ENCODE measurements at places on chromosomes 2 and 18. TPM values are rescaled to one million over a fixed set of nuclear protein-coding genes. Genes with fewer than 3 reads are reported as not detected.

DNA sequence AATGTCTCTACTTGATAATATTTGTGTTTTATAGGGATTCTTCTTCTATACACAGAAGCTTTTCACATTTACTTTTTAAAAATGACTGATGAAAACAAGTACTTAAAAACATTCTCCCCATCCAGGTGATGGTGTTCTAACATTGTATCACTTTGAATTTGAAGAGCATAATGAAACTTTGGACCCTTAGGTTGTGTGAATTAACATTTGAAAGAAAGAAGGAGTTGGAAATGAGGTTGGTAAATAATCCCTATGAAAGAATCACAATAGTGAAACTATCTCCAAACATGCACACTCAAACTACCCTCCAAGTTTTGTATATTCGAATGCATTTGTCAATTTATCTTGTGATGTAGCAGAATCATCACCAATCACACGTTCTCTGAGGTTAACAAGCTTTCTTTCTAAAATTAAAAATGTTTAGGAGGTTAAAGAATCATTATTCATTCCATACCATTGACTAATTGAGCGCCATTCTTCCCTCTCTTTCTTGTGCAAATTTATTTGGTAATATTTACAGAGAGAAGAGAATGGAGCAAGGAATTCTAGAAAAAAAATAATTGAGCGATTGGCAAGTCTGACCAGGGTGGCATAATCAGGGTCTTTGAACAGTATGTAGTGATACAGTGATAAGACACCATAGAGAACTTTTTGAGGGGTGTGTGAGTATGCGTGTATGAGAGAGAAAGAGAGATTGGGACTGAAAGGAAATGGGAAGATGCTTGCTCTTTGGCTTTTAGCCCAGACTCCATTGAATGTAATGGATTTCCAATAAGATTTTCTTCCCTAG lies 260.0 kb upstream of the NRXN1 start:
- DNase-seq = no peak

The ST8SIA3 gene
- 1.2 TPM for total RNA-seq

The LOXL3 gene
- 68.1 TPM for total RNA-seq

- DNase-seq = no peak
Observed at GRCh38 chr2:149787206-149787605, 199.6 kb upstream of the MMADHC start.

DNA sequence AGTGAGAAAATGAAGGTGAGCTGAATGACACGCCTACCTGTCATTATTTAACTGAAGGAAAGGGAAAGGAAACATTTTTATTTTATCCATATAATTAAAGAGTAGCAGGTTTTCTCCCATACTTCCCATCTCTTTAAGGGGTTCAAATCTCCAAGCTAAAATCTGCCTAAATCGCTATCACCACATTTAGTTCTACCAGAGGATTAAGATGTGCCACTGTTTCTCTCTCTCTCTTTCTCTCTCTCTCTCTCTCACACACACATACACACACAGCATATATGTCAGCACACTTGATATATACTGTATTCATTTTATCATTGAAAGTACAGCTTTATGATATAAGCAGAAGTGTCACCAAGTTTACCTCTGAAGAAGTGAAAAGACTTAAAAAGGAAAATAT lies 3.1 kb downstream of the WIPF1 start:
- DNase-seq = no peak

DNA sequence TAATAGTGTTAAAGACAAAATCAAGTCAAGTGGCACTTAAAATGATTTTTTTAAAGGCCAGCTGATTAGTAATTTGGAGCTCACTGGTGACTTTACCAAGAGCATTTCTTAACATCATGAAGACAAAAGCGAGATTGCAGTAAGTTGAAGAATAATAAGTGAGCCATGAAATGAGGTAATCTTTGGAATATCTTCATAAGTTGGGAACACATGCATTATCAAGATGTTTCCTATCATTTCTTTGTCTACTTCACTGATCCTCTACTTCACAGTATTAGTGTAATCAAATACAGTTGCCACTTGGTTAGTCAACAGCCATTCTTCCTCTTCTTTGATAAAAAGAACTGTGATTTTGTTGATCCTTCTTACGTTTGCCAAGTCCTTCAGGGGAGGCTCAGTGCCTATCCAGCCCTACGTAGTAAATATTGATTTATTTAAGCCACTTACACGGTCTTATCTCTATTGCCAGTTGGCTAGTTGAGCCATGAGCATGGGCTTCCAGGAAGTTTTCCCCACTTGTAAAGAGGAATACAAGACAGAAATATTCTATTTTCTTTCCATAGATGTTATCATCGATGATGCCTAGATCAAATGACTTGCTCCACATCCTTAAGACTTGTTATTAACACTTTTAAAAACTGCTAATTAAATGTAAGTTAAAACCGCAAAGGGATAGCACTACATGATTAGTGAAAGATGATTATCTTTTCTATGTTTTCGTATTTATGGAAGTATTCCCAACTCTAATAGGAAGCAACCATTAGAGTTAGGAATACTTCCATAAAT lies 46.1 kb downstream of the YES1 start:
- DNase-seq = no peak

The PRKAG3 gene
- not detected for total RNA-seq

The SPP2 gene
- total RNA-seq = not detected

The CYBRD1 gene
- 289 TPM for total RNA-seq

DNA sequence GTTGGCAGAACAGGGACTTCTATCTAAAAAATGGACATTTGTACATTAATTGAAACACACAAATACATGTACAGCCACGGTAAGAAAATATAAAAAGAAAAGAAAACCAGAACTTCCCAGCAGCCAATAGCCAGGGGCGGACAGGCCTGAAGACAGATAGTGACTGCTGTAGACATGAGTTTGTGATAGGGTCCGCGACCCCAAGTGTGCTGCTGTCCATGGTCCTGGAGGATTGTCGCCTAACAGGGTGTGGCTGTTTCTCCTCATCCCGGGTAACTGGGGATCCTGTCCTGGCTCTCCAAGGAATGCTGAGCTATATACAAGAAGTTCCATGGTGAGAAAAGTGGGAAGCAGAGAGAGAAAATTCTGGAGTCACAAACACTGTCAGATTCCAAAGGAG lies 266.5 kb upstream of the SALL3 start:
- DNase-seq = no peak

The FBXO36 gene
- total RNA-seq = 0.72 TPM

DNA sequence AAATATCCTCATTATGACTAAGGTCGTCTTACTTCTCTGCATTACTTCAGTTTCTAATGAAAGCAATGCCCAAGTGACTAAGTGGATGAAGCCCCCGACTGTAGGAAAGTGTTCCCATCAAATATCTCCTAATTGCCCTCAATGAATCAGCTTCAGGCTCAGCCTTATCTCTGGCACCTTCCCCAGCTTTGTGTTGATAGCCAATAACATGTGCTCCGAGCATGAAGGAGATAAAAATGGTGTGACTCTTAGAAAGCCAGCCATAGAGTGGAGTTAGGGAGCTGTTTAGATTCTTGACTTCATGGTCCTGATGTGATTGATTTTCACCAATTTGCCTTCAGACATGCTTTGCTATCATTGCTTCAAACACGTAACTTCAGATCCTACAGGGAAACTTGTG lies 339.2 kb upstream of the NRP2 start:
- no peak for DNase-seq

- DNase-seq = no peak
Observed at GRCh38 chr18:48827291-48828193, 123.2 kb downstream of the SMAD7 start.

The YES1 gene
- 86.2 TPM for total RNA-seq

DNA sequence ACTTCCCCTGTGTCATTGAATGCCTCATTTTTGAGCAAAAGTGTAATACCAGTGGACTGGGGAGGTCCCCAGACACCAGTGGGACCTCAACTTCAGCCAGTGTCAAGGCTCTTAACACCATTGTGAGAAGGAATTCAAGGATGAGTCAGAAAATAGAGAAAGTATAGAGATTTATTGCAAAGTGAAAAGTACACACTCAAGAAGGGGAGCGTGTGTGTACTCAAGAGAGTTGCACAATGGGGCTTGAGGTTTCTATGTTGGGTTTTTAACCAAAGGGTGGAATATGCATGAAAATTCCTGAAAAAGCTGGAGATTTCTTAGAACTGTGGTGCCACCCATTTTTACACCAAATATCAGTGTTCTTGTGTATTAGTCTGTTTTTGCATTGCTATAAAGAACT lies 81.9 kb downstream of the ADCYAP1 start:
- DNase-seq = no peak

- no peak for DNase-seq
Observed at GRCh38 chr18:12336887-12337286, 28.8 kb downstream of the TUBB6 start.

DNA sequence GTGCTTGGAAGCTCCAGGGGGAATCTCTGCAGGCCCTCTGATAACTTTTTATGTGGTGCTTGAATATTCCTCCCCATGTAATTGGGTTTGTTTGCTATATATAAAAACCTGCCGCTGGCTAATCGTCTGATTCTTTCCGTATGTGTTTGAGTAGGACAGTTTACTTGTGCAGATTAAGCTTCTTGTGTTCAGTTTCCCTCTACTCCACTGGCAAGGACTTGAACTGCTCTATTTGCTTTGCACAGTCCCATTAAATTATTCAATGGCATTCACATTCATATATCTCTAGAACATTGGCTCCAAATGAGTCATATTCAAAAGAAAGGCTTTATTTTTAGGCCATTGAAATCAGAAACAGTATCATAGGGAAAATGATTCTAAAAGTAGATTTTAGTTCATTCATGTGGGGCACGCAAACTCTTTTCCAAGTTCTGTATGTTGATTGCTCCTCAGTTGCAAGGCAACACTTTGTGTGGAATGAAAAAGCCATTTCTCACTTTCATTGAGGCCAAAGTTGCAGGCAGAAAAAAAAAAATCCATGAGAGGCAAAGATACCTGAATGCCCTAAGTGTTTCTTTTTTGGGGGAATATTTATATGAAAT lies 1682.3 kb upstream of the PIK3C3 start:
- no peak for DNase-seq

GRCh38 chr18:74376523-74376922 lies 60.9 kb downstream of the C18orf63 start:
- no peak for DNase-seq

- no peak for DNase-seq
Observed at GRCh38 chr2:130785466-130786055, 30.2 kb downstream of the AMER3 start.

DNA sequence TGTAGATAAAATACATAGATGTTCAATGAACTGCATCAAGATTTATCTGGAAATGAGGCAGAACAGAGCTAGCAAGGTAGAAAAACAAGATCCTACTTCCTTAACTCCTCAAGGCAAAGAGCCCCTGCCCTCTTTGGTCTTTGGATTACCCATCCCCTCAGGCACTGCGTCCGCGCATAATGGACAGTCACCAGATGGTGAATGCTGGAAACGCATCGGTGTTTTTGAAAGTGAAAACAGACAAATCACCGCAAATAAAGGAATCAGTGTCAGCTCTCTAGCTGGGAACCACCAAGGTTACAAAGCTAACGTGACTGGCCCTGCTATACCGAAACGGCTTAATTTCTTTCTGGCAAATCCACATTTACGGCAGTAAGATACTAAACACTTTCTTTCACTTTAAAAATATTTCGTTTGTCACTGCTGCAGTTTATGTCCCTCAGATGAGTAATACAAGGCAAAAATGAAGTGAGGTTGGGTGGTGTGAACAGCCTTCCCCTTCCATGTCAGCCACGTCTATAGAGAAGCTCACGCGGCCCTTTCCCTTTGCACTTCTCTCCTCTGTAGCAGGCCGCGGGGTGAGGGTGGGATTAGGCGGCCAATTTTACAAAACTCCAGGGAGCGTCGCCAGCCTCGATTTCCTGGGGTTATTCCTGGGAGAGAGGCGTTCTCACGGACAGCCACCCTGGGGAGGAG lies 627 bp upstream of the GALR1 start:
- DNase-seq = no peak

- no peak for DNase-seq
Observed at GRCh38 chr2:19120941-19121750, 237.3 kb downstream of the OSR1 start.

The MAPRE3 gene
- 4.1 TPM for total RNA-seq

DNA sequence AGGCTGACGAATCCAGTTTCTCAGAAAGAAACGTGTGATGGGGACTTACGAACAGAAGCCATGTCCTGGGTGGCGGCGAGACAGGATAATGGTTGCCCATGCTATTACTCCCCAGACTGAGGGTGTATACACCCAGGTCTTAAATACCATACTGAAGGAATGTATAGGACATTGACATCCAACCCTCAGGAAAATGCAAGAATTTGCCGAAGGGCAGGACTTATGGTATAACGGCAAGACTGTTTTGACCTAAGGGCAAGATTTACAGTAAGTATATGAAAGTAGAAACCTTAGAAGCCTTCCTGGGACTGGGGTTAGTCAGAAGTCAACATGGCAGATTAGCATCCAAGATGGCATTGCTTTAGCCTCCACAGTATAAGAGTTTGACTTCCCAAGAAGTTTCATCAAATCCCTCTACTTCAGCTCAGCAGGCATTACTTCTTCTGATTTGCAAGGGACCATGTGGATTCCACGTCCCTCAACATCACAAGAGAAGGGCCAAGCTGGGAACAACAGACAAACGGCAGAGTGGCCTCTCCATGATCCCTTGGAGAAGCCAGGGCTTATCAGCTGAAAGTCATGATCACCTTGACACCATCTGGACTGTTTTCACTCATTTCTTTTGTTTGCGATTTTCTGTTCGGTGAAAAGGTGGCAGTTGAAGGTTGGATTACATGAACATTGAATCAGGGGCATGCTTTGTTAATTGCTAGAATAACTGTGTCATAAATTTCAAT lies 21.1 kb downstream of the ST3GAL5 start:
- DNase-seq = no peak

GRCh38 chr2:233414777-233415570 lies 60.7 kb downstream of the DGKD start:
- no peak for DNase-seq

The TCF23 gene
- total RNA-seq = 1.7 TPM

DNA sequence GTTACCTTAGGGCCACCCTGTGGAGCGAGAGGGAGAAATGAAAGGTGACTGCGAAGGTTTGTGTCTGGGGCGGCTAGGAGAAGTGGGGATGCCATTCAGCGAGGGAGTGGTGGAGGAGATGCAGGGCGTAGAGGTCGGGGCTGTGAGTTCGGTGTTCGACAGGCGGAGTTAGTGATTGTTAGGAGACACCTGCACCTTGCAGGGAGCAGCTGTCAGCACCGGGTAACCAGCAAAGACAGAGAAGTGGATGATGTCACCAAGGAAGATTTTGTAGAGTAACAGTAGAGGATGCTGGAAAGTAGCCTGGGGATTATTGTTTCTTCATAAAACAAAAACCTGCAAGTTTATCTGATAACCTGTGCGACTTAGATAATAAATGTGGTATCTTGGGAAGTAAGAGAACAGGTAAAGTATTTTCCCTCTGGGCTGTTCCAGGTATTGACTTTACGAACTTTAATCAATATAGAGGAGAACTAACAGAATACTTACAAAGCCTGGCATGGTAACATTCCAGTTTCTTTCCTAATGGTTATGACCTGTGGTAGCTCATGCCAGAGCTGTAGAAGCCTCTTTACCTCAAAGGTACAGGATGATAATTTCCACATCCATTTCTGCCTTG lies 63.8 kb downstream of the SPTBN1 start:
- no peak for DNase-seq

GRCh38 chr2:16019617-16020351 lies 79.4 kb downstream of the MYCN start:
- DNase-seq = no peak

All from umbilical cord (tissue), 2 donors.